ENCODE measurements at places on chromosomes 5 and 9.

- no peak for DNase-seq
Measured at GRCh38 chr5:5483880-5484598, 61.6 kb downstream of the ICE1 start.

DNA sequence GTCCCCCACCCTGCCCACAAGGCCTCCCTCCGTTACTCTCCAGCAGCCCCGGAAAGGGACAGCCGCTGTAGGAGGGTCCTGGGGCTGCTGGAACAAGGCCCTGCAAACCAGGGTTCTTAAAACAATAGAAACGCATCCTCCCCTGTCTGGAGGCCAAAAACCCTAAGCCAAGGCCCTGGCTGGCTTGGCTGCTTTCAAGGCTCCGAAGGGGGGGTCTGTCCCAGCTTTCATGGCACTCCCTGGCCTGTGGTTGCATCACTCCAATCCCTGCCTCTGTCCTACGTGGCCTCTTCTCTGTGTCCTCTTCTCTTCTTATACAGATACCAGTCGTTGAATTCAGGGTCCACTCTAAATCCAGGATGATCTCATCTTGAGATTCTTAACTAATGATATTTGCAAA is 7.4 kb upstream of the UBAC1 start:
- no peak for DNase-seq

DNA sequence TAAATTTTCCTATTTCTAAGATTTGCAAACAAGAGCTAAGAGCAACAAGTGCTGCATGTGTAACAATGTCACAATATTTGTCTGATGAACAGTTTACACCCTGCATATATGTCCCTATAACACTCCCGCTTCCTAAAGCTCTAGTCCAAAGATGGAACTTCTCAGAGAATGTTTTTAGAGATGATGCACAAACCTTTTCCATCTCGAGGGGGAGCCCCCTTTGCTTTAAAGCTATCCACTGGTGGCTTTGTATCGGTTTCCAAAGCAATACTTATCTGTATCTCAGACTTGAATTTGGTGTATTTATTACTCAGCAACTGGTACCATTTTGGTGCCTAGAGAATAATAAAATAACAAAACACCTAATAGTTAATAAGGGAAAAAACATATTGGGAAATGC is 11.0 kb downstream of the CEP120 start:
- DNase-seq, result no peak

DNA sequence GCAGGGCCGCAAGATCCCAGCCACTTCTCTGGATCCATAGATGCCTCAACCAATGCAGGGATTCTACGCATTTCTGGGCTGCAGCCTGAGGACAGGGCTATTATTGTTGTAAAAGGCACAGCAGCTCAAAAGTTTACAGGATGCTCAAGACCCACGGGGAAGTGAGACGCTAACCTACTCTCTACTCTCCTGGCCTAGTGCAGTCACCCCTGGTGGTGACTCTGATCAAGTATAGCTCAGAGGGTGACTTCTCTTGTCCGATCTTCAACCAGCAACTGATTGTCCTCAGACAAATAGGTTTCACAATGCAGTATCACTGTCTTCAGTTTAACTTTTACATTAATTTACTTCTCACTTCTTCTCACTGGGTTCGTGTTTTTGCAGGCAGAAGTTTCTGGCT is 34.3 kb upstream of the ZNF354B start:
- no peak for DNase-seq

- DNase-seq, result no peak
Measured at GRCh38 chr5:124235576-124235975, 510.9 kb downstream of the ZNF608 start.

- no peak for DNase-seq
Measured at GRCh38 chr9:133429641-133430161, 7.5 kb downstream of the ADAMTS13 start.

DNA sequence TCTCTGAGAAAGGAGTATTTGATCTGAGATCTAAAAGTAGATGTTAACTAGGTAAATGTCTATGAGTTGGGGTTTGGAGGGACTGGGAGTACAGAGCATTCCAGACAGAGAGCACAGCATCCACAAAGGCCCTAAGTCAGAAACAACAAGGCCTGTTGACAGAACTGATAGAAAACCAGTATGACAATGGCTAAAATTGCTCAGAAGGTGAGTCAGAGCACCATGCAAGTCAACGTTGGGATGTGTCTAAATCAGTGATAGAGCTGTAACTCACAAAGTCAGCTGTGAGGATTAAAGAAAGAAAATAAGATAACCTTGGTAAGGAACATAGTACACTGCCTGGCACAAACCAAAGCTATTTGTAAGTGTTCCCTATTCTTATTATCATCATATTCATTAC is 124.0 kb downstream of the CETN3 start:
- no peak for DNase-seq

DNA sequence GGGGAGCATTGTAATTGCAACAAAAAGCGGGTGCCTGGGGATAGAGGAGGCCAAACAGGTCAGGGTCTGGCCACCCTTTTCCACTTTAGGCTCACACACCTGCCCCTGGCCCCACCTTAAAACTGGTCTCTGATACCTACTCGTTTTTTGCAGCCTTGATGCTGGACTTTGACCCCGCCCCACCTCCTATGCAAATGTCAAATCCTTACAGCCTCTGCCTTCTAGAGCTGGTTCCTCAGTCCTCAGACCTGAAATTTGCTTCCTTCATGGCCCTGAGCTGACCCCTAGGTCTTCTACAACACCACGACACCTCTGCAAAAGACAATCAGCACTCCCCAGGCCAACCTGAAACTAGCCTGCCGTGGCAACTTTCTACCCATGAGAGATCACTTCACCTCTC is 37.7 kb downstream of the SMIM23 start:
- no peak for DNase-seq
